ENCODE measurements at places on chromosomes 7 and 10. TPM values are rescaled to one million over a fixed set of nuclear protein-coding genes. Genes with fewer than 3 reads are reported as not detected.

CHAT gene
- total RNA-seq: not detected

GPR85 gene
- 7.2 TPM for total RNA-seq

PARD3 gene
- 69.2 TPM for total RNA-seq

CALHM1 gene
- not detected for total RNA-seq

ANK3 gene
- total RNA-seq: 58.0 TPM

SNCG gene
- total RNA-seq: 2.4 TPM

ZNF282 gene
- total RNA-seq: 30.6 TPM

ZFAND2A gene
- total RNA-seq: 11.8 TPM

COG5 gene
- 29.7 TPM for total RNA-seq

GRCh38 chr7:921581-922333 lies 32.7 kb downstream of the ADAP1 start:
- DNase-seq: no peak

- no peak for DNase-seq
These were observed 46.2 kb upstream of the FEZF1 start for GRCh38 chr7:122350701-122351100.

DNA sequence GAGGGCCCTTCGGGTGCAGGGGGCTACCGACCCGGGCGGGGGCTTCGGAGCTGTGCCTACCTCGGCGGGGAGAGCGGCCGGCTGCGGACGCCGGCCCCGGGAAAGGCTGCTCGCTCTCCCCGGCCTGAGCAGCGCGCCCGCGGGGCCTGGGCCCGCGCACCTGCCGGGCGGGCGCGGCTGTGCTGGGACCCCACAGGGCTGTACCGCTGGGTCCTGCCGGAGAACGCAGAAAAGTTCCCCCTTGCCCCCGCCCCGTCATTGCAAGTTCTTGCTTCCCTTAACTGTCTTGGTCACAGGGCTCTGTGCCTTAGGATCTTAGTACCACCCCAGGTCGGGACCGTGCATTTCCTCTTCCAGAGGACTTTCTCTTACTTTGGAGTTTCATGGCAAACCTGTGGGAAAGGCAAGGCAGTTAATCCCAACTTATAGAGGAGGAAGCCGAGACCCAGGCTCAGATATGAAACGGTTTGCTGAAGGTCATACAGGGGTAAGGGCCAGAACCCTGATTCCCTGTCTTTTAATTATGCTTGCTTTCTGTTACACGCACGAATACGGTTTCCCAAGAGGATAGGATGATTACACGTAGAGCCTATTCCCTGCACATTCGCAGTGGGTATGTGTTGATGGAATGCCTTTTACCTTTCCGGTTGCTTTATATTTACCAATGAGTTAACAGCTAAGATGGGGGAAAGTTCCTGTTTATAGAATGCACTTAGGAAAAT lies 652 bp downstream of the PCGF5 start:
- no peak for DNase-seq

- peak; percentile 78 for DNase-seq
These were observed 596 bp upstream of the GDF2 start for GRCh38 chr10:47321521-47322195.

- DNase-seq: peak; percentile 85
These were observed 1.1 kb downstream of the DDIT4 start for GRCh38 chr10:72274730-72275350.

- DNase-seq: peak; percentile 89
These were observed 28.4 kb downstream of the UBE2D4 start for GRCh38 chr7:43954524-43955228.

- peak; percentile 47 for DNase-seq
These were observed 12.6 kb upstream of the ARL4A start for GRCh38 chr7:12674861-12675260.

- no peak for DNase-seq
These were observed 38.2 kb downstream of the PRSS2 start for GRCh38 chr7:142808802-142809583.

GRCh38 chr7:148385009-148385682 lies 205.4 kb upstream of the C7orf33 start:
- DNase-seq: no peak

GRCh38 chr7:79352323-79352722 lies 101.1 kb downstream of the MAGI2 start:
- DNase-seq: no peak

DNA sequence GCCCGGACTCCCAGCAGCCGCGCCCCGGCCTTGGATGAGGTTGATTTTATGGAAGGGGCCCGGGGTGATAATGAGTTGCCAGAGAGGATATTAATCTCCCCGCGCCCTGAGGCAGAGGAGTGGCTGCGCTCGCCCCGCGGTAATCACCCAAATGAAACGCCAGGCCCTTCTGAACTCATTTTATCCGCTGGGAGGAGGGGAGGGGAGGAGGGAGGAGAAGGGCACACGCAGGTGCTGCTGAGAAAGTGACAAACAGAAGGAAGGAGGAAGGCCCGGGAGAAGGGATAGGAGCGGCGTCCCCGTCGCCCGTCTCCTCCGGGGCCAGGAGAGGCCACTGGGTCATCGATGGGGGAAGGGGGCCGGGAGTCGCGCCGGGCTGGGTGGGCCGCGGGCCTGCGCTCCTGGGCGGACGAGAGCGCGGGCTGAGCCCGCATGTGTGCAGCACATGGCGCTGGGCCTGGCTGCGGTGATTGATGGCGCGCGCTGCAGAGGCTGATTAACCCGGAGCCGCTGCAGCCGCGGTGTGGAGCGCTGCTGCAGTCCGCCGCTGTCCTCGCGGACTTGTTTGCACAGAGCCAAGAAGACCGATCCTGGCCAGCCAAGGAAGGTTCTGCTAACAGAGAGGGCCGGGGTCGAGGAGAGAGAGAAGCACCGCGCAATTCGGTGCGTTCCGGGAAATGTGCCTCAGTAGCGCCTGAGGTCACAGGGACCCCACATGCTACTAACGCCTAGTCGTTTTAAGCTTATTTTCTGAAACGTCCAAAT lies 6.5 kb downstream of the MNX1 start:
- DNase-seq: peak; percentile 94

DNA sequence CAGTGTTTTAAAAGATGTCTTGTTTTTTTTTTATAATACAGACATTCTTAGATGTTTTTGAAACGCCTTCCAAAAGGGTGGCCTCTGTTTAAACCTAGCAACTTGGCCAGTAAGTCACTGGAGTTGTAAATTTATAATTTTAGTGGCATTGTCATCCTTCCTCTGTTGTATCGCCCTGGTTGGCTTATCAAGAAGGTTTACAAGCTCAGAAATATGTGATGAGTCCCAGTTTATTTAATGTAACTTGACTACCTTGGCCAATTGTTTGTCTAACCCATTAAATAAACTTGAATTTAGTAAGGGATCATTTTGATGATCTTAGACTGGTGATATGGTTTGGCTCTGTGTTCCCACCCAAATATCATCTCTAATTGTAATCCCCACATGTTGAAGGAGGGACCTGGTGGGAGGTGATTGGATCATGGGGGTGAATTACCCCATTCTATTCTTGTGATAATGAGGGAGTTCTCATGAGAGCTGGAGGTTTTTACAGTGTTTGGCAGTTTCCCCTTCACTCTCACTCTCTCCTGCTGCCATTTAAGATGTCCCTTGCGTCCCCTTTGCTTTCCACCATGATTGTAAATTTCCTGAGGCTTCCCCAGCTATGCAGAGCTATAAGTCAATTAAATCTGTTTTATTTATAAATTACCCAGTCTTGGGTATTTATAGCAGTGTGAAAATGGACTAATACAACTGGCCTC lies 13.4 kb upstream of the NT5C3A start:
- DNase-seq: no peak

GRCh38 chr10:8618834-8619233 lies 564.3 kb downstream of the GATA3 start:
- no peak for DNase-seq

DNA sequence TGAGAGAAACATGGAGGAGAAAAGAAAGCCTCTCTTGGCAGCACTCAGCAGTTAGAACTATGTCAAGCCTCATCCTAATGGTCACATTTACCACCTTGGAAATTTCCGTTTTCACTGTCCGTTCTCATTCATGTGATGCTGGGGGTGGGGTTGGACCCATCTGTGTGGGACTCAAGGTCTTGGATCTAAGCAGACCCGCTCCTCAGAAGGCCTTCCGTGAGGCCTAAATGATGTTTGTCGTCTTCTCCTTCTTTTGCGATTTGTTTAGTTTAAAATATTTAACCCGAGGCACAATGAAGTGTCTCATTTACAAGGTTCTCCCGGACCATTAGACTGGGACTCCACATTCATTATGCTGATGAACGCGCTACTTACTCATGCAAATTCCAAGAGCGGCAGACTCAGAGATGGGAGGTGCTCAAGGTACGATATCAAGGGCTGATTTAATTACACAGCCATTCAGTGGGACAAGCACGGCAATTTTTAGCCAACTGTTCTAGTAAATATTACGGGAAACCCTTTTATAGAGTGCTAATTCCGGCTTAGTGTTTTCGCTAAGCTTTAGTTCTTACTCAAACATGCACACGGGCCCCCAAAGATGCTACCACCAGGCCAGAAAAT lies 109.1 kb upstream of the EFCAB10 start:
- no peak for DNase-seq

- DNase-seq: no peak
These were observed 1.1 kb downstream of the ITGA8 start for GRCh38 chr10:15718694-15719048.

DNA sequence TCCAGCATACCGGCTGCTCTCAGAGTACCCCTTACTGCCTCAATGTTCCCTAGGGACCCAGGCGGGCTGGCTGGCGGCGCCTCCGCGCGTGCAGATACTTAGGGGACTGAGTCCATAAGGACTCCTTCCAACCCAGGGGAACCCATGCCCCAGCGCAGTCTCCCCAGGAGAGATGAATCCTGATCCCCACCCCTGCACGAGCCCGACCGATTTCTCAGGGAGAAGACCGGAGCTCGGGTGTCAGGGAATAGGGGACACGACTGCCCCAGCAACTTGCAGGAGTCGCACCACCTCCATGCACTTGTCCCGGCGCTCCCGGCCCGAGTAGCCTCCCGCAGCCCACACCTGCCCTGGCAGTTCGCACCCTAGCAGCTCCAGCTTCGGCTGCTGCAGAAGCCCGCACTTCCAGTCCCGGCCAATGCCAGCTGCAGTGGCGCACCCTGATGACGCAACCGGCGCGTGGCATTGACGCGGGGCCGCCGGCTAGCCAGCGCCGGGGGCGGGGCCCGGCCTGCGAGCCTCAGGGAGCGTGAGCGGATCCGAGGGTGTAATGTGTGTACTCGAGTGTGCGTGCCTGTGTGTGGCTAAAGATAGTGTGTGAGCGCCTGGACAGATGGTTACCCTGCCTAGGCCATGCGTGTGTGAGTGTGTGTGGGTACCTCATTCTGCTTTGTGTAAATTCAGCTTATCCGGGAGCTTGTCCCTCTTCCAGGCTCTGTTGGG lies at the start of gene GPAM:
TSS of gene GPAM (minus strand) at position 437 of the 723 bp plus-strand sequence. CDS start 1,981 bp downstream, outside the sequence.
- DNase-seq: peak; percentile 96

DNA sequence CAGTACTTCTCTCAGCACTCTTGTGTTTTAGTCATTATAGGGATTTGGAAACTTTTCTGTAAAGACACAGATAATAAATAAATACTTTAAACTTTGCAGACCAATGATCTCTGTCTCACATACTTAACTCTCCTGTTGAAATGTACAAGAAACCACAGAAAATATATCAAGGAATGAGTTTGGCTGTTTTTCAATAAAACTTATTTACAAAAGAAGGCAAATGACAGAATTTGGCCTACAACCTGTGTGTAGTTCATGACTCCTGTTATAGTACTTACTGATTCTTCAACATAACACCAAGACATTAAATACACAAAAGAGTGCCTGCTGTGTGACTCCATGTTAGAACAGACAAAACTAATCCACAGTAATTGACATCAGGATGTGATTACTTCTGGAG lies 510.0 kb upstream of the PHF14 start:
- no peak for DNase-seq

- peak; percentile 70 for DNase-seq
These were observed 26.1 kb upstream of the MRC1 start for GRCh38 chr10:17782921-17783665.

DNA sequence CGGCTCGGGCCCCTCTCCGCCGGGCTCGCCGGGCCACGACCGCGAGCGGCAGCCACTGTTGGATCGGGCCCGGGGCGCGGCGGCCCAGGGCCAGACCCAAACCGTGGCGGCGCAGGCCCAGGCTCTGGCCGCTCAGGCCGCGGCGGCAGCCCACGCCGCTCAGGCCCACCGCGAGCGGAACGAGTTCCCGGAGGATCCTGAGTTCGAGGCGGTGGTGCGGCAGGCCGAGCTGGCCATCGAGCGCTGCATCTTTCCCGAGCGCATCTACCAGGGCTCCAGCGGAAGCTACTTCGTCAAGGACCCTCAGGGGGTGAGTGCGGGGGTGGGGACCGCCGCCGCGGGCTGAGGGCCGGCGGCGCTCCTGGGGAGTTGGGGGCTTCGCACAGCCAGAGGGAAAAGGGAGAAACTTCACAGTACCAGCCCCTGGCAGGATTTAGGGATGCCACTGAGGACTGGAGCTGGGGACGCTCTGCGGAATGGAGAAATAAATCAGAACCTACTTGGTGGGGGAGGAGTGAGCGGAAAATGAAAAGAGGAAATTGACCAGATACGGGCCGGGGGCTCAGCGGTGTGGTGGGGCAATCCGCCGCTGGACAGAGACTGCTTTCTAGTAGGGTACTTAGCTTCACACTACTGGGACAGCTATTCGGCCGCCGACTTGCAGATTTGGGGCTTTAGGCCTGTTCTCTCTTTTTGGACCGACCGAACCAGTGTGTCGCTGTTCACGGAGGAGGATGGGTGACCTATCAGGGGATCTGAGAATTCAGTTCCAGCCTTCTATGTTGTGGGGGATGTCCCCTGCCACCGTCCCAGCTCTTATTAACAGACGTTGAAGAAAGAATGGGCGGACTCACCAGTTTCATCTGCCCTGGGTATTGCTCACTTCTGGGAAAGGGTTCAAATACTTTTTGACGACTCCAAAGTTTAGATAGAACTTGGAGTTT lies 669 bp downstream of the PI4K2A start:
- DNase-seq: peak; percentile 92

DNA sequence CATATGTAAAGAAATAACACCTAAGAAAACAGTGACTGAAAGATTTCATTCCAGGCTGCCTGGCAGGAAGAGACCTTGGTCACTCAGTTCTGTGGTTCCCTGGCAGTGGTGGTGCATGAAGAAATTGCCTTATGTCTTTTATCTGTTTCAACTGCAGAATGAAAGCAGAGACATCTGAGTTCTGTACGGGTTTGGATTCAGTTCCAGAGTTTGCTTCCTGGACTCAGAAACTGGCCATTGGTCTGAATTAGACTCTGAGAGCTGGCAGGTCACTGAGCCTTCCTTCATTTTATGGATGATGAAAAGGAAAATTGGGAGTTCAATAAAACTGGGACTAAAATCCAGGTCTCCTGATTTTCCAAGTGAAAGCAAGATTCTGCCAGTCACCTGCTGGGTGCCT lies 428.9 kb upstream of the AUTS2 start:
- no peak for DNase-seq

GRCh38 chr7:23893176-23893941 lies 183.3 kb downstream of the STK31 start:
- DNase-seq: peak; percentile 79

GRCh38 chr7:148474481-148475025 lies 116.0 kb upstream of the C7orf33 start:
- no peak for DNase-seq

GRCh38 chr7:36279200-36279925 lies 110.3 kb upstream of the ANLN start:
- no peak for DNase-seq
